ENCODE measurements at places on chromosomes 4 and X.
A peak's percentile ranks its signal among the peaks of the same experiment; 100 is the strongest.

GRCh38 chr4:124483048-124483906 is 229.3 kb downstream of the ANKRD50 start:
- no peak for DNase-seq

GRCh38 chr4:158915683-158916241 is 146.9 kb downstream of the FNIP2 start:
- no peak for DNase-seq

GRCh38 chr4:98406819-98407218 is 145.6 kb downstream of the RAP1GDS1 start:
- DNase-seq, result no peak

GRCh38 chr4:5045097-5045496 is 6.2 kb upstream of the STK32B start:
- peak; percentile 77 for DNase-seq

DNA sequence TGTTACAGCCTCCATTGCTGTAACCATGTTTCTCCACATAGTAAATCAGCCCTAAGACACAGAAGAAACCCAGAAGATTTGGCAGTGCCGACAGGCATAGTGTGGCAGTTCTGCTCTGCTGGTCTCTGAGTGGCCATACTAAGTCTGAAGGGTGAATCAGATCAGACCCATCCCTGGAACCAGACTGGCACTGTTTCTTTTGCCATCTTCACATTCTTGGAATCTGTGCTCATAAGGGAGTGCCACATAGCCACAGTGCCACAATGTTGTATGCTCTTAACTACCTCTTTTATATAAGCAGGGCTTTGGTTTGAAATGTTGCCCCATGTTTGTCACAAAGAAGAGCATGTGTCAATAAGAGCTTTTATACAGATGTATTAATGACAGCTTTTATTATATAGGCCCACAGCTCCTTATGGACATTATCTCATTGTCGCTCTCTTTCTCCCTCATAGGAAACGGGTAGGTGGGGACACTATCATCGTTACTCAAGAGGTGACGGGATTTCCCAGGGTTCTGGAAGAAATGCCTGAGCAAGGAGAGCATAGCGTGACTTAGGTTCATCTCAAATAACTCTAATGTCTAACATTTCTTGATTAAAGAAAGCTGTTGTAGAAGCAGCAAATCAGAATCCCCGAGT is 128.2 kb downstream of the CBR4 start:
- DNase-seq, result peak; percentile 48

DNA sequence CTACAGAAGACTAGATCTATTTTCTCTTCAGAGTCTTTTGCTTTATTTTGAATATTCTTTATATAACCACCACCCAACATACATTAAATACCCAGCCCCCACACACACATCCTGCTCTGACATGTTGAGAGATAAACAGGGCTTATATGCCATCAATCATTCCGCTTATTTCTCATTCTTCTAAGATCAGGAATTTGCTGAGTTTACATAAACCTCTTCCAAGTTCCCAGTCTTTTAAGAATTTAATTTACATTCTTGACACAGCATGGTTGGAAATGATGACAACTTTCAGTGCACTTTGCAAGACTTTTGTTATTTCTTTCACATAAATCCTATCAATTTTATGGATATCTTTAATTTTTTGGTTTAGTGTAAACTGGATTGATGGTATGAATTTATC is 17.5 kb upstream of the RAB9B start:
- DNase-seq, result no peak

DNA sequence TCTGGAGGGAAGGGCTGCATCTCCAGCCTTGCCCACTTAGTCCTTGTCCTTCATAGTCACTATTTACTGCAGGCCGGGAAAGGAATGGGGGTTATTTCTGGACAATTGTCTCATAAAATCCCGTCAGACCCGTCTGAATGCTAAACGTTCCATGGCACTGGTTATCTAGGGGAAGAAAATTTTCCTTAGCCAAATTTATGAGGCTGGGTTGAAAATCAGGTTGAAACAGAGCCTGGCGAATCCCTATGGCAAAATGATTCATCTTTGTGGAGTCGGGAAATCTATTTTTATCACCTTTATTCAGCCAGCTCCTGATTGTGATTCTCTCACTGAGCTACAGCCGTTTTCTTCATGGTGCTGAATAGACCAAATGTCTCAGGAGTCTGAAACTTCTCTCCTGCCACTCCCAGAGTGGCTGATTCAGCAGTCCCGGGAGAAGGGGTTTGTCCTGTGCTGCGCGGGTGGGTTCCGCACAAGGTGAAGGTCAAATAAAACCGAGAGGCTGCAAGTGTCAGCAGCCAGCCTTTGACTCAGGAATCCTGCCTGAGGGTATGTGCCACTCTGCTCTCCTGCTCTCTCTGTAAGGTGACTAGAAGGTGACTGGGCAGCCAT is 1.0 kb downstream of the LIMCH1 start:
- DNase-seq, result no peak

DNA sequence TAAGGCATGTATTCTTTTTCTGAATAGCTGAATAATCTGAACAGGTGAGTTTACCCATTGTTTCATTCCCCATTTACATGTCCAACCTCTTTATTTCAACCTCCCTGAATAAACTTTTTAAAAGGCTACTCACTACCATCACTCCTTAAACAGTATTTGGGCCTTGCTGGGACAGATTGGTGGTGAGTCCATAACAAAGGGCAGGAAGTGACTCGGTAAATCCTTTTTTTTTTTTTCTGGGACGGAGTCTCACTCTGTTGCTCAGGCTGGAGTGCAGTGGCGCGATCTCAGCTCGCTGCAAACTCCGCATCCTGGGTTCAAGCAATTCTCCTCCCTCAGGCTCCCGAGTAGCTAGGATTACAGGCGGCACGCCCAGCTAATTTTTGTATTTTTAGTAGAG is 23.4 kb upstream of the SEC24B start:
- DNase-seq, result no peak

GRCh38 chr4:148834804-148835631 is 392.8 kb upstream of the NR3C2 start:
- DNase-seq, result peak; percentile 85

DNA sequence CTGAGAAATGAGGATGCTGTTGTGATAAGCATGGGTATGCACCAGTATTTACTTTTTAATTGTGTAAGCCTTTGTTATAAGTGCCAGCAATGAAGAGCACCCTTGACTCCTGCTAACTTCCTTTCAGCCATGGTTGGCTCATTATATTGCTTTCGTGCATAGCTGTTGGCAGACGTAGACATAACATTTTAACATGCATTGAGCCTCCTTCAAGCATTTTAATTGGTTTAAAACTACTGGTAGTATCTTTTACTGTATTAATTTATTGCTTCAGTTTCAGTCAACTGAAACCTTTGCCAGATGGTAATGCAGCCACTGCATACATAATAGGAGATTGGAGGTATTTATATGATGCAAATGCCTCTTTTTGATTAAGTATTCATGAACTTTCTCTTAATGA is 1285.4 kb downstream of the PCDH18 start:
- no peak for DNase-seq

- DNase-seq, result no peak
Observed at GRCh38 chr4:159337041-159337440, 234.2 kb downstream of the RAPGEF2 start.

GRCh38 chr4:83569987-83570386 is 34.1 kb downstream of the GPAT3 start:
- peak; percentile 94 for DNase-seq

GRCh38 chrX:64894454-64895038 is 81.7 kb downstream of the ZC4H2 start:
- peak; percentile 27 for DNase-seq

GRCh38 chr4:2534904-2535375 is 1.5 kb upstream of the FAM193A start:
- no peak for DNase-seq

DNA sequence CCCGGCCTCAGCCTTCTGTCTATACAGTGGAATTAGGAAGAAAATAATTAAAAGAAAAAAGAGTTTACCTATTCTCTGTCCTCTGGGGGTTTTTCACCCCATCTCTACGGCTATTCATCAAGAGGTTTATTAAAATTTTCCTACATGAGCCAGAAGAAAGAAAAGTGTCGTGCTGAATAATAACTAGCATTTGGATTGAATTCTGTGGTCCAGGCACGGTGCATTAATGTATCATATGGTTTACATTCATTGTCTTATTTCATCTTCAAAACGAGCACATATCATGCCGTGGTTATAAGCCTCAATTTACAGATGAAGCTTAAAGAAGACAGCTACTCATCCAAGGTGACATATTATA is 5.4 kb upstream of the NAA15 start:
- DNase-seq, result no peak

DNA sequence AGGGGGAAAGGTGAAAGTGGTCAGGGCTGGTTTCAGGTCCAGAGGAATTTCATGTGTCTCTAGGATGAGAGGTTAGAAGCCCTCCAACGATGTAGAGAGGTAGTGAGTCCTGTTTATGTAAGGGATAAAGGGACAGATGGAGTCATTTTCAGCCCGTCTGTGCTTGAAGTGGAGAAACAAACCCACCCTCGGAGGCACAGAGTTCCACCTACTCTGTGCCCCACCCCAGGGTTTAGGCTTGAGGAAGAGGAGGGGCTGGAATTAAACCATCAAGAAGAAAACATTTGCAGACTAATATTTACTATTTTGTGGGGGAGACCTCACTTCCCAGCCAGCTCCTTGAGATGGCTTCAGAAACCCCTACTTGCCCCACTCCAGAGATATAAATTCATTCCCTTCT is 868 bp upstream of the GNL3L start:
- DNase-seq, result no peak

DNA sequence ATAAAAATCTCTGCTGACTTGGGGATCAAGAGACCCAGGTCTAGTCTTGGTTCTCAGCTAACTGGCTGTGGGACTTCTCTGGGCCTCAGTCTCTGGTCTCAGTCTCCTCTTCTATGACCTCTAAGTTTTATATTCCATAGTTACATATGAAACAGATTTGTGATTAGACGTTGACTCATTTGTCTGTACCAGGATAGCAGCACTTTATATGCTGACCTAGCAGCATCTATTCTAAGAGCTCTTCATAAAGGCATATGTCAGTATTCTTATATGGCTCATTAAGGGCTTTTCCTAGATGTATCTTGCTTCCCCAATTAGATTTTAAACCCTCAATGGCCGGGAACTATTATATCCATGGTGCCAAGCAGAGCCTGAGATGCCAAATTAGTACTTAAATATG is 12.7 kb downstream of the GRPR start:
- DNase-seq, result no peak

- DNase-seq, result no peak
Observed at GRCh38 chr4:19051831-19052230, 1030.3 kb upstream of the LCORL start.

DNA sequence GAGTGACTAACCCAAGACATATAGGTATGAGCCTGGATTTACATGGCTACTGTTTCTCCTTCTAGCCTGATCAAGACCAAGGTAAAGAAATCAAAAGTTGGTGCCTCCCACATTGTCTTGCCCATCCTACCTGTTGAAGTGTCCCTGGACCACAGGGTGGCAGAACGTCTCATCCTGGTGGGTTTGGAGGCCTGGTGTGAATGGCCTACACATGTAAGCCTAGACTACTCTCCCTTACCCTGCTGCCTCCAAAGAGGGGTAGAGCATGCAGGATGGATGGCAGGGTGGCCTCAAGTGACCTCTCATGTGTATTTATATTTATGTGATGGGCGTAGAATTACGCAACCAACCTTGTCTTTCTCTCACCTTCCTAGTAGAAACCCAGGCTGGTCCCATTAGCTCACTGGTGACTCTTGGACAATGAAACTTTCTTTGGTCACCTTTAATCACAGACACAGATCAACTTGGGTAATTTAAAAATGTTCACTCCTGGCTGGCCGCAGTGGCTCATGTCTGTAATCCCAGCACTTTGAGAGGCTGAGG is 73.3 kb upstream of the SOD3 start:
- no peak for DNase-seq

GRCh38 chr4:2292646-2293108 is 30.8 kb upstream of the MXD4 start:
- no peak for DNase-seq

DNA sequence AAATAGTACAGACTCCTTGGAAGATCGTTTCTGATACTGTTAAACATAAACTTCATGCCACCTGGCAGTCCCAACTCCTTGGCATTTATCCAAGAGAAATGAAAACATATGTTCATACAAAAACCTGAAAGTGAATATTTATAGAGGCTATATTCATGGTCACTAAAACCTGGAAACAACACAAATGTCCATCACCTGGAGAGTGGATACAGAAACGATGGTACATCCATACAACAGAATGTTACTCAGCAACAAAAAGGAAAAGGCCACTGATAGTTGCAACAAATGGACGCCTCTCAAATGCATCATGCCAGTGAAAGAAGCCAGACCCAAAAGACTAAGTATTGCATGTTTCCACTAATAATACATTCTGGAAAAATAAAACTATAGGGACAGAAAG is 34.0 kb upstream of the SORBS2 start:
- DNase-seq, result no peak

DNA sequence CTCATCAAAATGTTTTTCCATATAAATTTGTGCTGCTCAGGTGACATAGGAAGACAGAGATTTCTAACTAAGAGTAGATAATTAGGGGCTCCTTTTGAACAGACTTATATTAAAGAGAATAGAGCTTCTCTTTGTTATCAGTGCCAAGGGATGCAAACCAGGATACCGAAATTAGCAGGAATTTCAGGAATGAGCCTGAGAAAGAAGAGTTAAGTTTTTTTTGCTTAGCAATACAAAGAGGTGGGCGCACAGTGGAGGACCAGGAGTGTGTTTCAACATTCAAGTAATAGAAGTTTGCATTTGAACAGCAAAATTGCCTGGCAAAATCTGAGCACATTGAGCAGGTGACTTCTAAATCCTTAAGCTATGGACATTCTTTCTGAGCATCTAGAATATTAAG is 541.3 kb downstream of the GBA3 start:
- no peak for DNase-seq

- DNase-seq, result no peak
Observed at GRCh38 chr4:41141900-41142299, 72.4 kb downstream of the APBB2 start.

DNA sequence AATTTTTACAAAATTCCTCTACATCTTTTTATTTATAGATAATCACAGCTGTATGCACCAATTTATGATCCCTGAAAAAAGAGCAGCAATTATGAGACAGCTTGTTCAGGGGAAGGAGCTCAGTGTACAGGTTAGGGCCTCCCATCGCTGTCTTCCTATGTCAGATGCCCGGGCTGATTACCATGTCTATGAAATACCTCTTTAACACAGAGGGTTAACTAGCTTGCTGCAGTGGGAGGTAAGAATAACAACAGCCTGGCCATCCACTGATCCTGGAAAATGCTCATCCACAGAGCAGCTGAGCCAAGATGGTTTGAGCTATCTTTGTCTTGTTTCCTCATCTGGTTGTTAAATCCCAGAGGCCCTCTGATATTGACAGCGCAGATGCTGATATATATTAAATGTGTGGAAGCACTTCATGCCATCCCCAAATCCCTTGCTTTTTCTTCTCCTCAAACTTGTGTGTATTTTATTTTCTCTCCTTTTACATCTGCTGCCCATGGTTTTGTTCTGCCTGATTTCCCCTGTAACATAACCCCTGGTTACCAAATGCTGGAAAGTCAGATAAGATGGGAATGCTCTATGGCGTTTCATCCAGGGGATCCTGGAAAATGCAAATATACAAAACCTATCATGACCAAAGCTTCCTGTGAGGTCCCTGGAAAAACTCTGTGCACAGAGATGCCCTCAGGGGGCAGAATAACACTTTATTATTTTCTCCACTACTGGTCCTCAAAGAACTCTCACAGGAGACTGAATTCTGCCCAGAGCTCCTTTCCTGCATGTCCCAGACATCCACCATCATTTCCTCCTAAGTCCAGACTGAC is 85.8 kb upstream of the PUDP start:
- DNase-seq, result no peak

GRCh38 chr4:46503739-46504138 is 113.8 kb upstream of the GABRA2 start:
- no peak for DNase-seq

All from suppressor macrophage treated with lipopolysaccharide for 1 hour (primary cell).